C1 segment of cervical spinal cord (tissue), 14 donors: ENCODE measurements at places on chromosomes 16 and 17.
A peak's percentile ranks its signal among the peaks of the same experiment; 100 is the strongest.

GRCh38 chr16:20510323-20510722 lies 59.0 kb downstream of the ACSM2A start:
- DNase-seq: no peak

- DNase-seq: no peak
Measured at GRCh38 chr16:77113835-77114234, 77.2 kb upstream of the MON1B start.

- no peak for DNase-seq
Measured at GRCh38 chr17:61750656-61751055, 112.7 kb downstream of the BRIP1 start.

DNA sequence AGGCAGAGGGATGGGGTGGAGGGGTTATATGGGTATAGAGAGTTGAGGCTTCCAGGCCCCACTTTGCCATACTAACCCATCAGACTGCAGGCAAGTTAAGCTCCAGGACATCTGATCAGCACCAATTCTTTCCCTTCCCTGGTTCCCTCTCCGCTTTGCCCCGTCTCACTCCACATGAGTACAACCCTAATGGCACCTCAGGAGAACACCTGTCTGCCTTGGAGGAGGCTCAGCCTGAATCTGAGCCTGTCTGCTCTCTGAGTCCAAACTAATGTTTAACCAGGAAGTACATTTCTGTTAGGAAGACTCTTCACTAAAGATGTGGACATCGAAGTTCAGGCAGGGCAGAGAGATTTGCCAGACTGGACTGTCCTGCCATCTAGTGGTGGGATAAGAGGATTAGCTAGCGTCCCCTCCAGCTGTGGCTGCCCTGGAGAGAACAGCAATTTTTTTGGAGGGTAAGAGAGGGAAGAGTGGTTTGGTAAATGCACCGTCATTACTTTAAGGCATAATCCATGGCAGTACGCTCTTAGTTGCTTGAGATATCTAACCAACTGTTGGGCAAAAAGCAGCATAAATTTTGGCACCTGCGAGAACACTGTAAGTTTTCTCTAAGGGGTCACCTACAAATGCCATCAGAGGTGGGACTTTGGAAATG lies 29.2 kb upstream of the LRRC75A start:
- peak; percentile 22 for DNase-seq

GRCh38 chr17:29263916-29264315 lies 17.3 kb downstream of the CRYBA1 start:
- DNase-seq: no peak

DNA sequence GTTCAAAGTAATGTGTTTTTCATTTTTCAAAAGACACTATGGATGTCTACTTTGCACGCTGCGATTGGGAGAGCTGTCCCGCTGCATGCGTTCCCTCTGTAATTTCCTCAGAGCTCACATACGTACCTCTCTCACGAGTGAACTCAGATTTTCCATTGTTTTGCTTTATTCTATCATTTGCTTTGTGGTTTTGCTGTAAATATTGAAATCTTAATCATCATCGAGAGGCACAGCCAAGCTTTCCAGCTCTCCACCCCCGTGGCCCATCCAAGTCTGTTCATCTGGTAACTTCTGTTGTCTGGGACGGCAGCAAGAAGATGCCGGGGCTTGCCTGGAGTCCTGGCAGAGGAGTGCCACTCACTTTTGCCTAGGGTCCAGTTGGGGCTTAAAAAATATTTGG lies 21.1 kb downstream of the TMC6 start:
- DNase-seq: no peak

GRCh38 chr17:21039839-21040575 lies 2.8 kb downstream of the USP22 start:
- DNase-seq: no peak

DNA sequence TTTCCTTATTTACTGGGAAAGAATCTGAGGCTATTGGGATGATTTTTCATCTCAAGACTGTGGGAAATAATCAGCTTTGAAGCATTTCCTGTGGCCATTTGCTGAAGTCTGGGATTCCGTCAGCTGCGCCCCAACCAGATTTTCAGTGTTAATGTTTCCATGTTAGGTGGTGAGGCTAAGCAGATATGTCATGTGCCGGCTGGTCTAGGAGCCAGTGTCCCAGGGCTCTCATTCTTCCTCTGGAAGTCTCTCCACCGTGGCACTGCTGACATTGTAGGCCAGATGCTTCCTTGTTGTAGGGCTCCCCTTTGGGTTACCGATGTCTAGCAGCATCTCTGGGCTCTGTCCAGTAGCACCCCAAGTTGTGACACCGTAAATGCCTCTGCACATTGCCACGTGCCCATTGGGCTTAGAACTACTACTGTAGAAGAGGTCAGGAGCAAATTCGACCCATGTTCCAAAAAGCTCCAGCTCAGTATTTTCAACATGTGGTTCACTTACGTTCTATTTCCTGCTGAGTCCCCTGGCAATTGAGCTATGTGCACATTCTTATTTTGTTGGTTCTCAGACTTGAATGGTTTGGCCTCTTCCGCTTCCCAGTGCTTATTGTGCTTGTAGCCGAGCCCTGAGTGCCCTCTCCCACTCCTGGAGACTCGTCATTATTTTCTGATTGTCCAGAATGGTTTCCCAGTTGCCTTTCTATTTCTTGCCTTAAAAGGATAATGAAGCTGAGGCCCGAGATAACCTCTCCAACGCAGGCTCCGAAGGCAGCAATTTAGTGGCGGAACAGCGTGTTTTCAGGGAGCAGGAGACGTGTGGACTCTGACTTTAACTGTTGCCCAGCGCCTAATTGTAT lies 82.2 kb downstream of the SPECC1 start:
- DNase-seq: no peak

GRCh38 chr17:61208301-61209105 lies 191.1 kb upstream of the TBX2 start:
- no peak for DNase-seq

DNA sequence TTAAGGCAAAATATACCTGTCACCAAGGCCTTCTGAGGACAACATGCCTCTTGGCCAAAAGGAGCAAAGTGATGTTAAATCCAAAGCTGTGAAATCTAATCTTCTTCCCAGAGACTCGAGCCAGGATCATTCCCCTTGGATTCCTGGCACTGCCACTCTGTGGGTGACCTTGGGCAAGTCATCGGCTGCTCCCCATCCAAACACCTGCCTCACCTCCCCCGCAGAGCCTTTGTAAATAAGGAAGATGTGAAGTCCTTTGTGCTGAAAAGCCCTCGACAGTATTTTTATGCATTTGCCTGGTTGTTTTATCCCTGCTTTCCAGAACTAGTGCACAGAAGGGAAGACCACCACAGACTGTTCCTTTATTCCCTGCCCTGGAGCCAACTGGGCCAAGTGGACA lies 5.4 kb upstream of the CEP295NL start:
- no peak for DNase-seq

DNA sequence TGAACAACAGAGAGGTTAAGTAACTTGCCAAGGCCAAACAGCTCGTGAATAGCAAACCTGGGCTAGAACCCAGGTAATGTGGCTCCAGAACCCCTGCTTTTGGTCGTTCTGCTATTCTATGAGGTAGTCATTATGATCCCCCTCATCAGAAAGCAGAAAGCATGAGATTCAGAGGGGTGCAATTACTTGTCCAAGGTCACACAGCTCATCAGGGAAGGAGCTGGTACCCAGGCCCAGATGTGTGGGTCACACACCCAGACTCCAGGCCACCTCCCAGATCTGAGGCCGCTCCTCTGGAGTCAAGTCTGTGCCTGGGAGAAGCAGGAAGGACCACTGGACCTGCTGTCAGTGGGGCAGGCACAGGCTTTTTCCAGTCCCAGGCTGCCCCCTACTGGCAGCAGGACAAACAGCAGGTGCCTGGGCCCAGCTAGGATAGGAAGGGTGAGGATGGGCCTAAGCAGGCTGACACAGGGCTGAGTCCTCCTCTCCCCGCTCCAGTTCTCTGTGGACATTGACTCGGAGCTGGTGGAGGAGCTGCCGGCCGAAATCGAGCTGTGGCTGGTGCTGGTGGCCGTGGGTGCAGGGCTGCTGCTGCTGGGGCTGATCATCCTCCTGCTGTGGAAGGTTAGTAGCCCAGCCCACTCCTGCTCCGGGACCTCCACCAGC lies 7.8 kb upstream of the PDK2 start:
- peak; percentile 9 for DNase-seq

GRCh38 chr17:41624208-41625101 lies at the start of gene KRT17:
Gene KRT17, minus strand, starts transcription at chr17:41624575. Its CDS starts 66 bp downstream, at chr17:41624509.
- no peak for DNase-seq

DNA sequence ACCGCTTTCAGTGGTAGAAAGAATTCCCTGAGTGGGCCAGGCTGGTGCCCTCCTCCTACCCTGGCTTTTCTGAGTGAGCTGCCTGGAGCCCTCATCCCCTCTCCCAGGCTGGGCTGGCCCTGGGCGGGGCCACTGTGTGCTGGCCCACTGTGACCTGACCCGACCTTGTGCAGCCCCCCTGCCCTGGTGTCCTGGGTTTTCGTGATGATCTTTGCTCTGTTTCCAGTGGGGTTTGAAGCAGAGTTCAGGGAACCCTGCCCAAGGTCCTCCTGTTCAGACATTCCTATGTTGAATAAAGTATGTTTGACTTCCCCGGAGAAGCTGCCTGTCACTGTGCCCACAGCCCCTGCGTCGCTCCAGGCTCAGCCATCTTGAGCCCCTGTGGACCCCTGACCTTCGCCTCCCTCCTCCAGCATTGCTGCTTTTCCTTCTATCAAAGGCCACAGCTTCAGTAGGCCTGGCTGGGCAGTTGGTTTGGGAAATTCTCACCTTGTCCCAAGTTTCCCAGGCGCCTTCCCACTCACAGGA lies 13.7 kb upstream of the NAGLU start:
- no peak for DNase-seq

- DNase-seq: no peak
Measured at GRCh38 chr17:69388822-69389442, 25.6 kb upstream of the MAP2K6 start.

- no peak for DNase-seq
Measured at GRCh38 chr17:2170023-2170422, 115.1 kb downstream of the HIC1 start.

DNA sequence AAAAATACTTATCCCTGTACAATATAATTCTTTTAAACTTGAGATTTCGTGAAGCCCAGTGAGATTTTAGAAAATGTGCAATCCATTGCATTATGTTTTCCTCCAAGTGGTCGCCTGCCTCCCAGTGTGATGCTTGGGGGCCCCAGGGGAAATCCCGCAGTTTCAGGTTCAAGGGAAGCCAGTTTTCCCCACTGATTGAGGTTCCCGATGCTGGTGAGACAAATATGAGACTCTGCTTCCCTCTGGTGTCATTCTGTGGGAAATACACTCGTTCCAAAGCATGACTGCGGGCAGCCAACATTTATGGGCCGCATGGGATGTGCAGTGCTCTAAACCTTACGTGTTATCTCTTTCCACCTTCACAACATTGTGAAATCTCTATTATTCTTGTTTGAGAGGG lies 200.8 kb downstream of the PRKCB start:
- DNase-seq: peak; percentile 21

- DNase-seq: no peak
Measured at GRCh38 chr16:1786242-1787055, 3.7 kb downstream of the NUBP2 start.

- DNase-seq: no peak
Measured at GRCh38 chr17:80097127-80097621, 4.2 kb upstream of the GAA start.

DNA sequence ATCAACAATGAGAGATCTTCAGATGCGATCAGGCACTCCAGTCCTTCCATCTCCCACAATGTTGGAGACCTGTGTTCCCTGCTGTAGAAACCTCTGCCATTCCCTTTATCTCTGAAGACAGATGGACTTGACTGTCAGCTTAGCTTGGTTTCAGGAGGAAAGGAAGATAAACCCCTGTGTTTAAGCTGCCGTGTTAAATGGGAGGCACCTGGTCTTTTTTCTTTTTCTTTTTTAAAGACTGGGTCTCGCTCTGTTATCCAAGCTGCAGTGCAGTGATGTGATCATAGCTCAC lies 63.1 kb downstream of the USP22 start:
- no peak for DNase-seq

GRCh38 chr16:82184213-82184612 lies 14.2 kb upstream of the MPHOSPH6 start:
- DNase-seq: no peak

DNA sequence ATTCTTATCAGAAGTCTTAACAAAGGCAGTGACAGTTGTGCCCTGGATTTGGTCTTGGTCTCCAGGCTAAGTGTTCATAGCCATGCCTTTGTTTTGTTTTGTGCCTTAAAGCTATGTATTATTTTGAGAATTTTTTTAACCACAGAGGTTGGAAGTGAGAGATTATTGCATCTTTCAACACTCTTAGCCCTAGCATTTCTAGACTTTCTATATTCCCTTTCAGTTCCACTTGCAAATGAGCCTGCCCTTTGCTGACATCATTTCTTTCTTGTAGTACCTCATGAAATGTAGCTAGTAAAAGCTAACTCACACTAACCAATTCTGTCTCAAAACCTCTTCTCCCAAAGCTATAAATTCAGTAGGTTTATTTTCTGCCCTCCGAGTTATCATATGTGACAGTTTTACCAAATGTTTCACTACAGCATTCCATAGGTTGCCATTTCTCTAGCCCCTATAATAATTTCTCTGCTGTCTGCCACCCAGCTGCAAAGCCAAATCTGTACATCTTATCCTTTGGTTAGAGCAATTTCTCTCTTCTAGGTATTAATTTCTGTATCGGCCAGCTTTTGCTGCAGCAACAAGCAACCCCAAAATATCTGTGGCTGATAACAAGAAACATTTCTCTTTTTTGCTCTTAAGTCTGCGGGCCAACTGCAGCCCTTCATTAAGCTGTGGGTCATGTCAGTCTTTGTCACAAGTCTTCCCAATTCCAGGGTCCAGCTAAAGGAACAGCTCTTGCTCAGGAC lies 14.2 kb upstream of the CCL1 start:
- no peak for DNase-seq

DNA sequence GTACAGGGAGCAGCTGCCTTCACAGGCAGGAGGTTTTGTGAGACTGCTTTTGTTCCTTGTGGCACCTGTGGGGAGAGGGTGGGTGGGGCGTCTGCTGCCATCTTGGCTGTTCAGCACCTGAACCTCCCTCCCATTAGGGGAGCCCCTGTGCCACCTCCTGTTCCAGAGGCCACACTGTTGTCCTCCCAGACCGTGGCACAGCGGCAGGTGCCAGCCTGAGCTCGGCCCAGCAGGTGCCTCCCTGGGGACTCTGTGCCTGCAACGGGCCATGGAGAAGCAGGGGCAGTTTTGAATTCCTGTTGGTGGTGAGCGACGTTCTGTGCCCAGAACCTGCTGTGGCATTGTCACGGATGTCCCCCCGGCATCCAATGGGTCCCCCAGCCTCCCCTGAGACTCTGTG lies 9.9 kb downstream of the LGALS3BP start:
- DNase-seq: no peak
